A549 treated with CORT108297 at 1 μM for 4 hours (cell line): ENCODE measurements at places on chromosomes 6 and 20. TPM values are rescaled to one million over a fixed set of nuclear protein-coding genes. Genes with fewer than 3 reads are reported as not detected.

Gene HMGA1
- total RNA-seq: 471 to 693 TPM (median 648 TPM) in 5 replicates

Gene VSX1
- total RNA-seq: 1.0 to 1.2 TPM (median 1.1 TPM) in 5 replicates

Gene CCN2
- total RNA-seq: 27.9 to 42.3 TPM (median 37.8 TPM) in 5 replicates

Gene OPN5
- total RNA-seq: not detected in 5 replicates

Gene CDH4
- total RNA-seq: 6.1 to 9.5 TPM (median 7.1 TPM) in 5 replicates

Gene RFX6
- 0.03 TPM in 1 of 5 replicates, not detected in the others for total RNA-seq

Gene FAM217B
- total RNA-seq: 5.7 to 6.7 TPM (median 5.8 TPM) in 5 replicates

Gene TUBB2B
- 13.0 to 14.6 TPM (median 13.4 TPM) in 5 replicates for total RNA-seq

Gene TRIM10
- 0.02 TPM in 1 of 5 replicates, not detected in the others for total RNA-seq
